ENCODE measurements at places on chromosomes 1 and 21.

- no peak for DNase-seq
These were observed 24.2 kb downstream of the ENO1 start for GRCh38 chr1:8854240-8854639.

- no peak for DNase-seq
These were observed 47.1 kb downstream of the WNT9A start for GRCh38 chr1:227900571-227901051.

GRCh38 chr1:168897249-168897648, 168.2 kb upstream of the DPT start:
- DNase-seq = no peak

DNA sequence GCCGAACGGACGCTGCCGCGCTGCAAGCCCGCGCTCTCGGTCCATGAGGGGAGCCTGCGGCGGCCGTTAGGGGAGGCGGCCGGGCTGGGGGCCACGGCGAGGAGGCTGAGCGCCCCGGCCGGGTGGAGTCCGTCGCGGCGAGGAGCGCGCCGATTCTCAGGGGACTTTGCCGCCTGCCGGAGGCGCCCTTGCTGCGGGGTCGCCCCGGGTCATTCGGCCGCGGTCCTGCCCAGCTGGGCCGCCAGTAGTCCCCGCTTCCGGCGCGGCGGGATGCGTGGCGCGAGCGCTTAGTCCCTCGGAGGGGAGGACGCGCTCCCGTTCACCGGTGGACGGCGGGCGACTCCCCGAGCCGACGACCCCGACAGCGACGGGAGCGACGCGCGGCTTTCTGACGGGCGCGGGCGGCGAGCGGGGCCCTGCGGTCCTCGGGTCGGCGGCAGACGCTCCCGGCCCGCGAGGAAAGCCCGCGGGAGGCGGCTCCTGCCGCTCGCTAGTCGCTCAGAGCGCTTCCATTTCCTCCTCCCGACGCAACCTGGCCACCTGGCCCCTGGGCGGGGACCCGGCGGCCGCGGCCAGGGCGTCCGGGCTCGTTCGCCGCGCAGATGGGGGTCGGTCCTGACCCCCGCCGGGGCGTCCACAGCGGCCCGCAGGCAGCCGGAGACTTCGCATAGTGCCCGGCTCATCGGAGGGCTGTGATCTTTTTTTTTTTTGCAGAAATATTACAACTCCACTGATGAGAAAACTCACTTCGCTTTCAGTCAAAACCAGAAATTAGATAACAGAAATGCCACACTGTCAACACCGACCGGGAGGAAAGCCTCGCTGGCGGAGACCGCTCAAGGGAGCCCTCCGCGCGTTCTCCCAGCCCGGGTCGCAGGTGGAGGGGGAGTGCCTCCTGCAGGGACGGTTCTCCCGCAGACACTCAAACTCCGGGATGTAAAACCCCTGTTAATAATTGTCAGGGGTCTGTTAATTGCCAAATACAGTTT, 641 bp upstream of the ZBTB21 start:
- peak; percentile 25 for DNase-seq

- peak; percentile 70 for DNase-seq
These were observed 18.3 kb upstream of the HDAC1 start for GRCh38 chr1:32273391-32274208.

DNA sequence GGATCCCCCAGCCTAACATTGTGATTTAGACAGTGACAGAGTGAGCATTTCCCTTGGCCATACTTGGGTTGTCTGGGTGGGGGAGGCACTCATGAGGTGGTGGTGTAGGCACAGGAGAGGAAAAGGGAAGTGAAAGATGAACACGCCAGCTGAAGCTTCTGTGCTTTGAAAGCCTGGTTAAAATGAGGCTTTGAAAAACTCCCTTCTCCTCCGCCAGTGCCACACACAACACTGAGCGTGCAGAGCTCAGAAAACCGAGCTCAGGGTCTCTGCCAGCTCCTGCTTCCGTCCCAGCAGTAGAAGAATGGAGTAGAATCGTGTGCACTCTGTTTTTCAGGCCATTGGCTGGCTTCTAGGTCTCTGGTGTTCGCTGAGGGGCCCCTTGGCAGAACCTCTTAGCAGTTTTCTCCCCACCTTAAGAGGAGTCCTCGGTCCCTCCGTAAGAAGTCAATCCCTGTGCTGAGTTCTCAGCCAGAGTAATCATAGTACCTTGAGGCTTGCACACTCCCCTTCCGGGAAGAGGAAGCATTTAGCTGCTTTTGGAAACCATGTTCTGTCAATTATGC, 12.9 kb downstream of the PLEKHM2 start:
- DNase-seq = peak; percentile 16

DNA sequence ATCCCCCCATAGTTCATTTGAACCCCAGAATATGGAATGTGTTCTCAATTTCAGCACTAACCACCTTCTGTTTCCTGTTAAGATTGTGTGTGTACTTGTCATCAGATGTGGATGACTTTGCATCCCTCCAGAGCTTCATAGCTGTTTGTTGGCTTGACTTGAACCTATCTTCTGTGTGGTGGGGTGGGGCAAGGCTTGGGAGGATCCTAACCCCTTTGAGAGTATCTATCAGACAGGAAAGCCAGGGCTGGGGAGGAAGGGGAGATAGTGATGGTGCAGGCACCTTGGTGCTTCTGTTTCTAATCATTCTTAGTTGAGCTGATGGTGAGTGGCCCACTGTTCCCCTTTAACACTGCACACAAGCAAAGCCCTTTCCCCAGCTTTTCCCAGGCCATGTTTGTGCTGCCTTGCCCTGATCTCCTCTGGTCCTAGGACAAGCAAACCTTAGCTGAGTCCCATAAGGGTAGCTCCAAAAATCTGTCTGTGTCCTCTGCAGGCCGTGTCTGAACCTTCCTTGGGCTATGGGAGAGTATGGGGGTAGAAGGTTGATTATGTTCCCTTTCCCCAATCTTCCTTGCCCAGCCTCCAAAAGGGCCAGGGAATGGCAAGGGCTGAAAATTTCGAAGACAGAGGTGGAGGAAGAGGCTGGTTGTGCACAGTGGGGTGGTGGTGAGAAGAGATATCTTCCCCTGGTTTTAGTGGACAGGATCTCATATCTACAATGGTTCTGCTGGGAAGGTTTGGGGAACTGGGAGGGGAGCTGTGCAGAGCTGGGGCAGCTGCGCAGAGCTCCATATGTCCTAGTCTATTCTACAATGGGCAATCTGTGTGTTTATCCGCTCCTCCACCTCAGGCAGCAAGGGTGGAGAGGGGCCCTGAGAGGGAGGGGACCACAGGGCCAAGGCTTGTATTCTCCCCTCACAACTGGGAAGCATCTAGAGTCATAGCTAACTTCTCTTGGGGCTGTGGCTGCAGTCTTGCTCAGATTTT, 1.4 kb downstream of the NHLH1 start:
- no peak for DNase-seq

GRCh38 chr1:115838431-115839028, 2.4 kb downstream of the NHLH2 start:
- no peak for DNase-seq

DNA sequence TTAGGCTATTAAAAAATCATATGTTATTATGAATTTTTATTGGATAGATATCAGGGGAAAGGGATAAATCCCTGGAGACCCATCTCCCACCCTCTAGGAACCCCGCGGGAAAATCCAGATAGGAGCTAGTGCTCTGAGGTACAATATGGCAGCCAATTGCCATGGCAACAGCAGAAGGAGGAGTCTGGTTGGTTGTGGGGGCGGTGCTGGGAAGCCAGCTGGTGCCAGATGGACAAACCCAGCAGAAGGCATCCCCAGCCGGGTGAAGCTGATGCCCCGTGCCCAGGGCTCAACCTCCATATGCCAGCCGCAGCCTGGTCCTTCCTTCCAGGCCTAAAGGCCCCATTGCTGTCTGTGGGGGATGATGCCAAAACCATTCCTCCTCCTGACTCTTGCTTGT, 38.3 kb downstream of the RHBG start:
- DNase-seq = no peak

DNA sequence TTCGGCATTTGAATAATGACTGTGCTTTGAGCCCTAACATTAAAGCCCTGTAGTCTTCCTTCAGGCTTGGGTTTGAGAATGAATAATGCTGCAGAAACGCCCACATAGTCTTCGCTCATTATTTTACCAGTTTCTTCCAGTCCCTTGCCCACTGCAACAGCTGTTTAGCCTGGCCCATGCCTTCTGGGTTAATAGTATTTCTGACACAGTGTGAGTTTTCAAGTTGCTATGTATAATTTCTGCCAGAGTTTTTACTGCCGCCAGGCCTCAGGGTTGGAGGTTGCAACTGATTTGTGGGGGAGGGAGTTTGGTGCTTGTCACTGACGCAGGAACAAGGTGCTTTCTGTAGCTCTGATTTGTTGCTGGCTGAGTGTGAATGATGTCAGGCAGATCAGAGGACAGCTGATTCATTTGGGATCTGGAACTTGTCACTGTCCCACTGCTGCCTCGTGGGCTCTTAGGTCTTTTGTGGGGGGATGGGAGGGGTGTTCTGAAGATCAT, 109.8 kb downstream of the MAST2 start:
- no peak for DNase-seq

DNA sequence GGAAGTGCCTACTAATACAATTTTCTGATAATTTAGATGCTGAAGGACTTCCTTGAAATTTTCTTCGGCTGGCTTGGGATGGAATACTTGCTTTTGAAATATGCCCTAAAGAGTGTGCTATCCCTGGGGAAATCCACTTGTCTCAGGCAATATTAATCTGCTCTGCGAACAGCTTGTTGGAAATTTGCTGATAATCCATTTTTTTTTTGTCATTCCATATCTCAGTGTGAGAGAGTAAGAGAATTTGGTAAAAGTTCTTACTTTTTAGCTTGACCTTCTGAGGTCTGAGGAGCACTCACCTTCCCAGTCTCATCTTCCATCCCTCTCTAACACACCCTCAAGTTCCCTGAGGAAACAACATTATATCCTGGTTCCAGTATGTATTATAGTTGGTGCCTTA, 36.8 kb downstream of the DNAJC6 start:
- no peak for DNase-seq

DNA sequence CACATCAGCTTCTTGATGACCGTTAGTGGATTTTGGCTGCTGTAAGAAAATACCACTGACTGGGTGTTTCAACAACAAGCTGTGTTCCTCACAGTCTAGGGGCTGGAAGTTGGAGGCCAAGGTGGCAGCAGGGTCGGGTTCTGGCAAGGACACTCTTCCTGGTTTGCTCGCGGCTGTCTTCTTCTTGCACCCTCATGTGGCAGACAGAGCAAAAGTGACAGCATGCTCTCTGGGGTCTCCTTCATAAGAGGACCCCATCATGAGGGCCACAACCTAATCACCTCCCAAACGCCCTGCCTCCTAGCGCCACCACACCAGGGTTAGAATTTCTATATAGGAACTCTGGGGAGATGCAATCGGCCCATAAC, 18.6 kb upstream of the TSPEAR start:
- no peak for DNase-seq

DNA sequence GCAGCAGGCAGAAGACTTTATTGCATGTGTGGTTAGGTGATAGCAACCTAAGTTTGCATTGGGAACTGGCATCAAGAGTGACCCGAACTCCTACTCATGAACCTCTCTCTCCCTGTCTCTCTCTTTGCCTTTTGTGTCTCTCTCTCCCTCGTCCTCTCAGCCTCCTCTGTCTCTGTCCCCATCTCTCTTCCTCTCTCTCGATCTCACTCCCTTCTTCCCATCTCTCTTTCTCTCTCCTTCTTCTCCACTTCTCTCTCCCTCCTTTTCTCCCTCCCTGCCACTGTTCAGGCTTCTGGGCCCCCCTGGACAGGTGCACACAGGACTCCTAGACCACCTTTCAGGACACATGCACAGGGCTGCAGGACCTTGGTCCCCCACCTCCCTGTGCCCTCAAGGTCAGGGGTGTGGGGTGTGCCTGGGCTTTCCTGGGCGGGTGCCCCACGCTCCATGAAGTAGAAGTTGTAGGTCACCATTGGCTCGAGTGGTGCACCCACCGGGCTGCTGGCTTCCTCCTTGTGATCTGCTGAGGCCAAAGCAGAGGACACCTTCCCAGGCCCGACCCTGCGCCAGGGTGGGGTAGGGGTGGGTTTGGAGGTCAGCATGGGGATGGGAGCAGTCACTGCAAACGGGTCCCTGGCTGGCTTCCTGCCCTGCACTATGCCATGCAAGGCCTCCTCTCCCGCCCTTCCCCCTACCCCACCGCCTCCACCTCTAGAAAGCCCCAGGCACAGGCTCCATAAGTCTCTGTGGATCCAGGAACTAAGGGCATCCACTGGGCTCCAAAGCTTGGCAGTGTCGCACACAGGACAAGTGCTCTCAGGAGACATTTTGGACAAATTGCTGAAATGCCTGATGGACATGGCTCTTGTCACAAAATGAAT, 13.2 kb upstream of the ZBTB17 start:
- no peak for DNase-seq

GRCh38 chr1:210457568-210457967, 128.9 kb downstream of the HHAT start:
- DNase-seq = no peak

GRCh38 chr1:234756857-234757256, 146.9 kb upstream of the IRF2BP2 start:
- DNase-seq = no peak

- DNase-seq = no peak
These were observed 357.1 kb downstream of the OMA1 start for GRCh38 chr1:58189453-58189852.

GRCh38 chr1:3162322-3162882, 93.4 kb downstream of the PRDM16 start:
- no peak for DNase-seq

GRCh38 chr1:82565546-82565945, 764.8 kb downstream of the ADGRL2 start:
- DNase-seq = no peak

DNA sequence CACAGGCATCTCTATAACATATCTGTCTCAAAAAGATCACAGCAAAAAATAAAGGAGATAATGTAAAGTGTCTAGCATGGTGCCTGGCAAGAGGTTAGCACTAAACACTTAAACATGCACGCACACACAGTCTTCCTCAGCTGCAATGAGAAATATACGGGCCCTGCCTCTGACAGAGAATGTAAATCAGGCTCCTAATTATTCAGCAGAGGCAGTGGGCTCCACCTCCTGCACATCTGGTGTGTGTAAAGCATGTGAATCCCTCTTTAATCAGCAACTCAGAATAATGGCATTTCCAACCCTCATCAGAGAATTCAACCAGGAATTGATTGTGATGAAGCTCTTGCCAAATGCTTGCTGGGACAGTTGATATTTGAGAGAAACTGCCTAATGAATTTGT, 85.6 kb upstream of the KCNA3 start:
- no peak for DNase-seq

DNA sequence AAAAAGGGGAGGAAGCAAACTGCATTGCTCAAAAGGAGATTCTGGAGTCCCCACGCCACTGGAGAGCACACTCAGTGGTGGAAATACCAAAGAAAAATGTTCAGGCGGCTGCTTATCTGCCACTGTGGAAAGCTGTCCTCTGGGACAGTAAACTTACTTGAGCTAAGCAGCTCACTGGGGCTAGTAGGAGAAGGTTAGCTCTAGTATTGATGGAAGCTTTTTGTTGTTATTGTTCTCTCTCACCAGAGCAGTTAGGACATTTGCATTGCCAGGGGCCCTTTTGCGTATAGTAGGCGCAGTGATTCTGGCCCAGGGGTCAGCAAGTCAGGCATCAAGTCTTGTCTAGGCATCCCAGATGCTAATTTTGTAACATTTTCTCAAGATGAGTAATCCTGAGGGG, 15.6 kb downstream of the BACE2 start:
- no peak for DNase-seq
